Hematopoietic multipotent progenitor cell treated with erythropoietin and hydrocortisone succinate and interleukin-3 and kit ligand, for 17 days (in vitro differentiated cells): ENCODE measurements at places on chromosomes 5 and 9.

DNA sequence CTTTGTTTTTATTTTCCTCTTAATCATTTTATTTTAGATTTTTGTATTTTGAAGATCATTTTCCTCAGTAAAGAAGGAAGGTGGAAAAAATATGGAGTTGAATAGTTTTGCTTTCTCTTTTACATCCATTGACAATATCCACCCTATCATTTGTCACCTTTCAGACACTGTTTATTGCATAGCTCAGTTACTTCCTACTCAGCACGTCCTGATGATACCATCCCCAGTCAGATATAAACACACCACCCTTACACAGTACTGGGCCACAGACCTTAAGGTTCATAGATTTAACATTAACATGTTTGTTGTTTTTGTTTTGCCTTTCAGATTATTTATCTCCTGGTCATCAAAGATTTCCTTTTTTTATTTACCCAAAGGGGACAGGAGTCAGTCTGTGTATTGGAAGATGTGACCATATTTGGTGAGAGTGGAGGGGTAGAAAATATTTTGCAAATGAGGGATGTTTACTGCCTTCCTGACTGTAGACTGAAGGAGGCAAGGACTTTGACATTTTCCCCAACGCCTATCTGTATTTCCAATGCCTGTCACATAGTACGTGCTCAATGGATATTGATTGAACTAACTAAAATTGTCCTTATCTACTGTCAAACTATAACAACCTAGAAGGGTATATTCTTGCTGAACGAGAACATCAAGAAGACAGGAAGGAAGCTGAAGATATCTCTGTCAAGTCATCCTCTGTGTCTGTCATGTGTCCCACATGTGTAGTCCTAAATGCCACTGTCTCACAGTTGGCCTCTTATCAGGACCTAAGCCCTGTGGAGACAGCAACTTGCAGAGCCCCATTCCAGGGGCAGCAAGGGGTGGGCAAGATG lies 15.6 kb downstream of the STX17 start:
- DNase-seq = no peak

DNA sequence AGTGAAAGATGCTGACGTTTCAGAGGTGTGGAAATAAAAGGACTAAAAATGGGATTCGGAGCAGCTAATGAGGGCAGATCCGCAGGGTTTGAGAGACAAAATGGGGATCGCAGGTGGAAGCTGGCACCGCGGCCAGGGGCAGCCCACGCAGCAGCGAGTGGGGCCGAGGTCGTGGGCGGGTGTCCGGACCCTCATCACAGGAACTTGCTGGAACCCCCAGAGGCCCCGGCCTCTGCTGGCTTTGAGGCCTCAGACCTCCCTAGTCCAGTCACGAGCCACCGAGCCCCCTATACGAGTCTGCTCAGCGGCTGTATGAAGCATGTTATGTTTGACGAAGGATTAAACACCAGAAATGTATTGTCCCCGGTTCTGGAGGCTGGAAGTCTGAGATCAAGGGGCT lies 45.8 kb upstream of the FCN1 start:
- no peak for DNase-seq

DNA sequence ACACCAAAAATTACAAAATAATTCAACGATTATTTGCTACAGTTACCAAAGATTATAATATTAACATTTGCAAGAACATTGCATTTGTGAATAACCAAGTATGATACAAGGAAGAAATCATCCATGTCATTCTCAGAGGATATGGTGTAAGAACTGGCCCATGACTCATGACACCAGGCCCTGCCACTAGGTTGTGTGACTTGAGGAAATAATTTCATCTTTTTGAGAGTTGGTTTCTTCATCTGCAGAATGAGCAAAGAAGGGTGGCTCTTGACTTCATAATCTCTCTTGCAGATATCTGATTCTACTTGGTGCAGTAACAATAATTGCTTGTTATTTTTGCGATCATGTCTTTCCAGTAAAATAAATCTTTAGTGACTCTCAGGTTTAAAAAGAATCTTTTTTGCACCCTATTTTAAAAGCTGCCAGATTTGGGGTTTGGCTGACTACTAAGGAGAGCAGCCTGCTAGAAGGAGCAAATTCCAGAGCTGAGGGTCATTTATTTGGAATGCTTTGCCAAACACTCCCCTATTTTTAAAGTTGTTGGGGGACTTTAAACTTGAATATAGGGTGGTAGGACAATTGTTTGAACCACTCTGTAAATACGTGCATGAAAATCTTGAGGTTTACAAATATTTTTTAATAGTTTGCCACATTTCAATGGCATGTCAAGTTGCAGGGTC lies 23.5 kb downstream of the ITGA1 start:
- no peak for DNase-seq

GRCh38 chr5:76638479-76638878 lies 15.3 kb upstream of the F2RL2 start:
- DNase-seq = no peak

GRCh38 chr5:38077652-38078051 lies 180.7 kb upstream of the EGFLAM start:
- no peak for DNase-seq

- no peak for DNase-seq
Measured at GRCh38 chr5:39148983-39149534, 70.3 kb downstream of the FYB1 start.

GRCh38 chr9:34675048-34675714 lies 12.7 kb upstream of the CCL27 start:
- peak; percentile 75 for DNase-seq

DNA sequence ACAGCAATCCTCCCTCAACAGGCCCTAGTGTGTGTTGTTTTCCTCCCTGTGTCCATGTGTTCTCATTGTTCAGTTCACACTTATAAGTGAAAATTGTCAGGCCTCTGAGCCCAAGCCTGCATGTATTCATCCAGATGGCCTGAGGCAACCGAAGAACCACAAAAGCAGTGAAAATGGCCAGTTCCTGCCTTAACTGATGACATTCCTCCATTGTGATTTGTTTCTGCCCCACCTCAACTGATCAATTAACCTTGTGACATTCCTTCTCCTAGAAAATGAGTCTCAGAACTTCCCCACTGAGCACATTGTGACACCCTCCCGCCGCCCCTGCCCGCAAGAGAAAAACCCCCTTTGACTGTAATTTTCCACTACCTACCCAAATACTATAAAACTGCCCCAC lies 17.4 kb upstream of the TRPC7 start:
- DNase-seq = no peak

- no peak for DNase-seq
Measured at GRCh38 chr9:109001275-109001676, 12.0 kb downstream of the CTNNAL1 start.

GRCh38 chr9:69469136-69469535 lies 144.1 kb downstream of the ENTREP1 start:
- DNase-seq = no peak

- DNase-seq = no peak
Measured at GRCh38 chr5:57166276-57166675, 7.6 kb upstream of the GPBP1 start.

DNA sequence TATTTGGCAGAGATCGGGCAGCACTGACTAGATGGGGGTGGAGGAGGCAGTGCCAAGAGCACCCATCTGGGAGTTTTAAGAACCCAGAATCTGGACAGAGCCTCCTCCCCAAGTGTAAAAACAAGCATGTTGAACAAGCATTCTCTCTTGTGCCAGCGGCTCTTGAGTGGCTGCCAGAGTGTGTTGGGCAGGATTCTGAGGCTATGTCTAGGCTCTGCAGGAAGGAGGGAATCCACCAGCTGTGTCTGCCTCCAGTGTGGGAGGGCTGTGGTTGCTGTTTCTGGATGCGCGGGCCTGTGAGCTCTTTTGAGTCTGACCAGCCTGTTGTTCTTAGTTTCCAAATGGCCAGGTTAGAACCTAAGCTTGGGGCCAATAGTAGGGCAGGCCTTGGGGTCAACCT lies 39.8 kb downstream of the HMCN2 start:
- no peak for DNase-seq

DNA sequence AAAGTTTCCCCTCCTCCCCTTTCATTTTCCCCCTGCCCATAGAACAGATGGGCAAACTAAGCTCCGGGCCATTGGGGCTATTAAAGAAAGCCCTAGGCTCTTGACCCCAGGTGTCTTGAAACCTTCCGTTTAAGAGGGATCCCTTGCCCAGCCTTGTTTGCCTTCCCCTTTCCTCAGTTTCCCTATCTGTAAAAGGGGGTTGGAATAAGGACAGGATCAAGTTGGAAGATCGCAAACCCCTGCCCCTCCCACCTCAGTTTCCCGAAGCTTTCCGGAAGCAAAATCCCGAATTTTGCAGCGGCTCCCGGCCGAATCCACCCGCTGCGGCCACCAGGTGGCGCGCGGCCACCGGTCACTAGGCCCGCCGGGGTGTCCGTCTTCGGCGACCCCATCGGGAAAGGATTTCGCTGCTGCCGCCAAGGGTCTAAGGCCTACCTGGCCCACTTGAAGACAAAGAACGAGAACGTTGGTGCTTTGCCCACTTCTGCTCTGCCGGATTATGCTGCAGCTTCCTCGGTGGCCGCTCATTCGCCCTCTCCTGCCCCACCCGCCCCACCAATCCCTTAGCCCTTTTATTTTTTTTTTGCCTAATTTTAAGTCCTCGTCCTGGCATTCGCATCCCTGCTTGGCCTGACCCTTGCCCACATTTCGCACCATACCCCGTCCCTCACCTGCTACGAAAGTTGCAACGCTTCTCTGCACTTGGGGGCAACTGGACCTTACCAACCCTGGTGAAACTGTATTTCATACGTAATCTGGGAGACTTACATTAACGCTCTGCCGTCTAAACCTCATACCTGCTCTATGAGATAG lies 962 bp upstream of the NR6A1 start:
- peak; percentile 63 for DNase-seq

- DNase-seq = no peak
Measured at GRCh38 chr9:77907585-77907984, 124.0 kb downstream of the GNAQ start.

GRCh38 chr5:124678468-124678867 lies 68.0 kb downstream of the ZNF608 start:
- no peak for DNase-seq

DNA sequence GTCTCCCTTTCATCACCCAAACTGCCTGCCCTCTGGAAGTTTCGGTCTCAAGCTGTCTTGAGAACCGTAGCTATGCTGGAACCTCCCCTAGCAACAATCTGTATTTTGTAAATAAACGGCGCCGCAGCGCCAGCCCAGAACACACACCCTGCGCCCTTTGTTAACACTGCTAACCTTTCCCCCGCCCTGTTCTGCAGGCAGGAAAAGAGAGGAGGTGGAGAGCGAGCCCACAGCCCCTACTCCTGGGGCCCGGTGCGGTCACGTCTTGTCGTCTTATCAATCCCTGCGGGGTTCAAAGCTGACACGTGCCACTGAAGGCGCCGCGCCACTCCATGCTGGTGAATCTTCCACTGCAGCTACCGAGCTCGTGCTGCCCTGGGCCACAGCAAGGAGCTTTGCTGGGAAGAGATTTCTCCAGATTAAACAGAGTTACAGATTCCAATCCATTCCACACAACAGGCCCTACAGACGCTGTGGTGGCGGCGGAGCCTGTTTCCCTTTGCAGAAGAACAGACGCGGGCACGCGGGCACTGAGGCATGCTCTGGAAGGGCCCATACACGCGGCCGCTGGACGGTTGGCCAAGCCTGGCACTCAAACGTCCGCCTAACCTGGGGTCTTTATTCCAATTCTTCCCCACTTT lies 25.3 kb downstream of the ZDHHC11B start:
- DNase-seq = no peak

- no peak for DNase-seq
Measured at GRCh38 chr9:79664375-79664831, 92.6 kb downstream of the TLE4 start.

- no peak for DNase-seq
Measured at GRCh38 chr5:109038209-109038840, 290.6 kb downstream of the FER start.

GRCh38 chr5:141003031-141003430 lies 36.8 kb downstream of the PCDHAC2 start:
- DNase-seq = no peak

GRCh38 chr9:95399261-95399660 lies 81.8 kb upstream of the FANCC start:
- no peak for DNase-seq

- no peak for DNase-seq
Measured at GRCh38 chr5:91288118-91288916, 94.8 kb downstream of the ARRDC3 start.

GRCh38 chr5:119269061-119269944 lies 86.5 kb upstream of the TNFAIP8 start:
- DNase-seq = peak; percentile 36

DNA sequence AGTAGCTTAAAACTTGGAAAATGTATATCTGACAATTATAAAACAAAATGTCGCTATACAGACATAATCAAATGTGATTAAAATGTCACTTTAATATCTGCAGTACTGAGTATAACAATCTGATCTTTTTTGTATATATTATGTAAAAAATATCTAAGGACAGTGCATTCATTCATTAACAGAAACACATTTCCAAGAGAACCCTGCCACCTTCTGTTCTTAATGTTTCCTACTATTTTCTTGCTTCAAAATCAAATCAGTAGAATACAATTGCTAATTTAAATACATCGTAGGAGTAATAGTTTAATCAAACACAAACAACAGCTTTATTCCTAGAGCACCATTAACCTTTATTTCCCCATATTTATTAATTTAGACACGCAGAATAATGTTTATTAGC lies 142.6 kb upstream of the ST8SIA4 start:
- DNase-seq = no peak

DNA sequence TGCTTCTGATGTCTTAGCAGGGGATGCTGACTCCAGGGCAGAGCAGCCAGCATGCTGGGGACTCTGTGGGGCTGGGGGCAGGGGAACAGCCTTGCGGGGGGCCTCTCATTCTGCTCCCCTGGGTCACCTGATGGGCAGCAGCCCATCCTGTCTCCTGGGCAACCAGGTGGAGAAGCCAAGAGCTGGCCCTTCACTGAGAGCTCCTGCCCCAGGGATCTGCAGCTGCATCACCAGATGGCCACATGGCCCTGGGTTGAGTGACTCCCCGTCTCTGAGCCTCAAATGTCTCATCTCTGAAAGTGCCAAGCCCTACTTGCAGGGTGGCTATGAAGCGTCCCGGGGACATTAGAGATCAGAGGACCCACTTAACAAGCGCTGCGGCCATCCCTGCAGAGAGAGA lies 49.1 kb downstream of the LRSAM1 start:
- DNase-seq = no peak

GRCh38 chr5:6274846-6275543 lies 103.4 kb downstream of the MED10 start:
- no peak for DNase-seq

DNA sequence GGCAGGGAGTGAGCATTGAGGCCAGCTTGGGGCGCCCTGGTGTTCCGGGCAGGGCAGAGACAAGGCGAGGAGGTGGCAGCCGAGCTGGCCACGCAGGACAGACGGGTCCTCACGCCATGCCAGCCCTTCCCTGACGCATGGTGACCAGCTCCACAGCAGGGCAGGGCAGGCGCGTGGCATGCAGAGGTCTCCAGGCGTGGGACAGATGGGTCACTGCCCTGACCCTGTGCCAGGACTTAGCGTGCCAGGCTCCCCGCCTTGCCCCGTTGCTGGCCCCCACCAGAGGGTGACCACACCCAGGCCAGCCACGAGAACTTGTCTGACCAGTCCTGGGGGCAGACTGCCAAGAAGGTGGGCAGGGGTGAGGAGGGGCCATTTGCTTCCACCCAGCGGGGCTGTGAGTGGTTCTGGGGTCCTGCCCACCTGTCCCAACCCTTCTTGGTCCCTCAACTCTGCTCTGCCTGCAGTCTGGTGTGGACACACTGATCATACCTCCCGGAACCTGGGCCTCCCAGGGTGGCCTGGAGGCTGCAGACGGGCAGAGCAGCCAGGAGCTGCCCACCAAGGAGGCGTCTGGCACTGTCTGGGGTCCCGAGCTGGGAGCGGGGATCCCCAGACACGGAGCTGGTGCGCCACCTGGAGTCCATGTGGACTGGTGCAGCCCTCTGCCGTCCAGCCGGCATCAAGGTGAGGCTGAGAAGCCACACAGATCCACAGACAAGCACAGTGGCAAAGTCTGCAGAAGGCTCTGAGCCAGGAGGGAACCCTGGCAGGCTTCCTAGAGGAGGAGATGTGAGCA lies at the start of gene RNF224:
Gene RNF224, plus strand, starts transcription at position 449 of the 799 bp plus-strand sequence. CDS start 834 bp downstream, outside the sequence.
- DNase-seq = peak; percentile 87
